Pancreas (tissue), 10 donors: ENCODE measurements at places on chromosomes 12 and 14.

DNA sequence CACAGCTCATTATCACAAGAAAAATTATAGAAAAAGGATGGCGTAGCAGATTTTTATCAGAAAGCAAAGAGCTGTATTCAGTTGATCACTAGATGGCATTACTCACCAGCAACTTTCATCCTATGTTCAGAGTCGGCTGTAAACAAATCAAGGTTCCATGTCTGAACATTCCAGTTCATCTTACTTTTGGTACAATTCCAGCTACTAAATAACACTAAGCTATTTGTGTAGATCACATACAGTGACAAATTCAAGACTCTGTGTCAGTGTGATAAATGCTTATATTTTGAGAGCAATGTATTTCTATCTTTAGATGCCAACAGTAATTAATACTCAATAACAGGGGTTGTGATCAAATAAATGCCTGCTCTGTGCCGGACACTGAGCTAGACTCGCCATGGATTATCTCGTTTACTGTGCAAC is 30.1 kb downstream of the NRDE2 start:
- DNase-seq: no peak

GRCh38 chr12:128817111-128818015 is 6.4 kb downstream of the SLC15A4 start:
- peak; percentile 73 for DNase-seq

- DNase-seq: no peak
Observed at GRCh38 chr14:90651271-90651804, 164.9 kb downstream of the TTC7B start.

- peak; percentile 81 for DNase-seq
Observed at GRCh38 chr12:49552014-49552413, 13.2 kb downstream of the KCNH3 start.

- DNase-seq: no peak
Observed at GRCh38 chr12:15393037-15393436, 70.7 kb downstream of the PTPRO start.

GRCh38 chr14:102510616-102511520 is 1.3 kb upstream of the ANKRD9 start:
- no peak for DNase-seq

DNA sequence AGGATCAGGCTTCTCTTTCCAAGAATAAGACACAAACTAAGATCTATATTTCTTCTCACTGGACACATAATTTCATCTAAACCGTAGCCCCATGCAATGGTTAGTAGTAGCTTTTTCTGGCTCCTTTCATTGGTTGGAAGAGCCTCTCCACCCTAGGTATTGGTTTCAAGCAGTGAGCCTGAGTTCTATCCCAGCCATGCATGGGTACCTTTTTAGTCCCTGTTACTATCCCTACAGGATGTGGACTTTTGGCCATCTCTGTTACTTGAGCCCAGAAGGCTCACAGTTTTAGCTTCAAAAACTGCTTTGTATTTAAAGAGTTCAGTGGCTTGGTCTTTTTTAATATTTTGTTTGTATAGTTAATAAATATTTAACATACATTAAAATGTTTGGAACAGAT is 16.1 kb downstream of the PPM1A start:
- DNase-seq: no peak

GRCh38 chr14:65503771-65504170 is 91.2 kb downstream of the FUT8 start:
- no peak for DNase-seq

DNA sequence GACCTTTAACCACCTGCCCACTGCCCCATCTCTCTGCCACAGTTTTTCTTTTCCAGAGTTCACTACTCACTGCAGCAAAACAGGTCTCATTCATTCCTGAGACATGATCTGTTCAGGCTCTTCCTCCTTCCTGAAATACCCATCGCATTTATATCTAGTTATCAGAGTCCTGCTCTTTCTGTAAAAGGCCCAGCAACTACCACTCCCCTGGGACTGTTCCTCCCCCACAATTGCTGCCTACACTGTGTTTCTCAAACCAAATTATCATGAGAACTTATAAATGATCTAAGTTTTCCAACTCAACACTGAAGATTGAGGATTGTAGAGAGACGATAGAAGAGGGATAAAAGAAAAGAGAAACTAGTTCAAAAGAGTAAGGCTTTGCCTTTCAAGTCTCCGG is 40.8 kb upstream of the EPS8 start:
- DNase-seq: no peak

DNA sequence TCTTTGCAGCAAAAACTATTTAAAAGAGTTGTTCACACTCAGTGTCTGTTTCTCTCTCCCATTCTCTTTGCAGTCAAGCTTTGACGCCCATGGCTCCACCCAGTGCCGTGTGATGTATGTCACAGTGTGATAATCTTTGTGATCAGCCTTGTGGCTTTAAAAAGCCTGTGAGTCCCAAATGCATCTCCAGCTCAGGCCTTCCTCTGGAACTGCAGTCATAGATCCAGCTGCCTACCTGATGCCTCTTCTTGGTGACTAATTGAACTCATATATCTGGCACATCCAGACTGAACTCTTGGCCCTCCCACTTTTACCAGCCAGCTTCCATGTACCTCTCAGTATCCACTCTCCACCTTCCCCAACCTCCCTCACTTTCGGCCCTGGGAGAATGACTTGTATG is 182.8 kb upstream of the ARHGAP5 start:
- DNase-seq: no peak

DNA sequence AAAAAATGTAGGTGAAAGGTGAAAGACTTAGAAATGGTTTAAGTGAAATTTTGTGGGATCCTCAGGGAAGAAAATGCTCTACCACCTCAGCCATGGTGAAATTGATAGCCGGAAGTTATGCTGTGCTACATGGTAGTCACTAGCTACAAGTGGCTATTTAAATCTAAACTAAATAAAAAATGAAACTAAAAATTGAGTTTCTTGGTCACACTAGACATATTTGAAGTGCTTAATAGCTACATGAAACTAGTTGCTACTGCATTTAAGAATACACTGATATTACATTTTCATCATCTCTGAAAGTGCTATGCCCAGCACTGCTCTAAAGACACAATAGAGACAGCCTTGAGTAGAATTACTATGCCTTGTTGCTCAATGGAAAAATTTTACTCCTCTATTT is 10.3 kb upstream of the SLCO1B3 start:
- no peak for DNase-seq

DNA sequence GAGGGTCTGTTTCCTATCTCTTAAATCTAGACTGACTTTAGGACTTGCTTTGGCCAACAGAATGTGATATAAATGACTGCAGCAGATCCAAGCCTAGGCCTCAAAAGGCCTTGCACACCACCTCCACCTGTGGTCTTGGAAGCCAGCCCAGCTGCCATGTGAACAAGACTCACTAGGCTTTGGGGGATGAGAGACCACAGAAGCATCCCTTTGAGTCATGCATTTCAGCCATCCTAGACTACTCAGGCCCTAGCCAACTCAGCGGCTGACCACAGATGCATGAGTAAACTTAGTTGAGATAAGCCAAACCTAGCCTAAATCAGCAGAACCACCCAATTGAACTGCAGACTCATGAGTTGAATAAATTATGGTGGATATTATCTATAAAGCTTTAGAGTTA is 87.7 kb downstream of the KCNH5 start:
- no peak for DNase-seq

DNA sequence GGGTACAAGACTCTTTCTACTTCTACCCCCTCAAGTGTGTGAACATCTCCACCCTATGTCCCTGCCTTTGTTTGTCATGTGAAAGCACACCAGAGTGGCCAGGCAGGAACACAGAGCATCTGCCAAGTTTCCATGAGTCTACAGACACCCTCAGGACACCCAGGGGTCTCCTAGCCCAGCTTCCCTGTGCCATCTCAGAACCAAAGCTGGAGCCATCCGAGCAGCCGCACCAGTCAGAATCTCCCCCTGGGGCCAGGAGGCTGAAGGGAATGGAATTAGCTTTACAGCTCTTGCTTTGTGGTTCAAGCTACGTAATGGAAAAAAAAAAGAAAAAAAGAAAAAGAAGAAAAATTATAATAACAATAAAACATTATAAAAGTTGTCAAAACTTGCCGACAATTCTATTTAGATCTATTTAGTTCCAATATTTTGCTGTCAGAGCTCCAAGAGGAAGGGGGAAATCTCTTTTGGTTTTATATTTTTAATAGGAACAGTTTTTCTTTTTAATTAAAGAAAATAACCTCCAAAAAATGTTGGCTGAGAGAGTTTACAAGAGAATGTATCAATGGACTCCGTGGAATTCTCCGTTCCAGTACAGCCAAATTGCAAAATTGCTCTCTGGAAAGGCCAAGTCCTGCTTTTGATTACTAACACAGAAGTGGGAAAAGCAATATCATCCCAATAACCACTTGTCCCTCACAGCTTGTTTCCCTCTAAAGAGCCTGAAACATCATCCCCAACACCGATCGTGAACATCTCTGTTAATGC is 37.1 kb downstream of the TBX5 start:
- DNase-seq: no peak

GRCh38 chr12:81417056-81417455 is 339.2 kb downstream of the ACSS3 start:
- DNase-seq: no peak

DNA sequence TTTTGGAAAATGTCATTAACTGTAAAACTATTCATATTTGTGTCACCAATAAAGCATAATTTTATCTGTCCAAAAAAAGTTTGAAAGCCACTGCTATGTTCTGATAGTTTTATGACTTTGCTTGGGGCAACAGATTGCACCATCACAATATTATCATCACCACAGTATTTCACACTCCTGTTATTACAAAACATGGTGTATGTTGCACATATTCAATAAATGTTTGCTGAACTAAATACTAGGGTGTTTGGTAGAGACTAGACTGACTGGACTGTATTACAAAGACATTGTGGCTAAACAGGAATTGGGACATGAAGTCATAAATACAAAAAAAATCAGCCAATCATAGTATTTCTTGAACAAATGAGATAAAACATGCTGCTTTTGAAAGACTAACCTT is 55.1 kb downstream of the PAWR start:
- DNase-seq: no peak

DNA sequence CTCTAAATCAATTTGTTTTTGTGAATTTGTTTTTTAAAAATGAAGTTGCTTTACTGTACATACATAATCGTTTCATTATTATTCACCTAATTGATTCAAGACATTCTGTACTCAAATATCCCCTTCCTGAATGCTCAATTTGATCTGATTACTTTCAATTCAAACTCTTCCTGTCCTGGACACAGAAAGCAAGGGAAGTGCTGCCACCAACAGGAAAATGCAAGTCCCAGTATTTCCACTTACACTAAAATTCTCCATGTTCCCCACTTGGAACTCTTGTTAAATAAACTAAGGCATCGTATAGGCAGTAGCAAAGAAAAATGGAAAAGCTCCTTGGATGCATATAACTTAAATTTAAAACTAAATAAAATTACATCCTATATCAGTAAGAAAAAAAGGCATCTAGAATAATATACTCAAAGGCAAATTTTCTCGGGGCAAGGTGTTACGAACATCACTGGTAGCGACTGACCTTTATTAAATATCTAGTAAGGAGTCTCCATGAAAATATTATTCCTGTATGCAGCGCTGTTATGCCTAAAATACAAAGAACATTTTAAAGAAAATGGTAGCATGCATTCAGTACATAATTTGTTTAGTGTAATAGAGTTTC is 72.0 kb upstream of the DBX2 start:
- no peak for DNase-seq
